ENCODE measurements at places on chromosomes 16 and 17.

GRCh38 chr17:2335726-2336214, 487 bp downstream of the TSR1 start:
- no peak for DNase-seq

DNA sequence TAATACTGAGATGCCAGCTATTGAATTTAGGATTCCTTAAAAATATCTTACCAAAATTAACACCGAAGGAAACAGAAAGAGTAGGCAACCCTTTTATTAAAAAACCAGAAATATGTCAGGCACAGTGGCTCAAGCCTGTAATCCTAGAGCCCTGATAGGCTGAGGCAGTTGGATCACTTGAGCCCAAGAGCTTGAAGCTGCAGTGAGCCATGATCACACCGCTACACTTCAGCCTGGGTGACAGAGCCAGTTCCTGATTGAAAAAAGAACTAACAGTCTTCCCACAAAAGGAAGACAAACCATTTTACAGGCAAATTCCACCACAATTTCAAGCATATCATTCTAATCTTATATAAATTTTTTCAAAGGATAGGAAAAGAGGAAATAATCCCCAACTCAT, 15.6 kb downstream of the SLFN12 start:
- DNase-seq = no peak

DNA sequence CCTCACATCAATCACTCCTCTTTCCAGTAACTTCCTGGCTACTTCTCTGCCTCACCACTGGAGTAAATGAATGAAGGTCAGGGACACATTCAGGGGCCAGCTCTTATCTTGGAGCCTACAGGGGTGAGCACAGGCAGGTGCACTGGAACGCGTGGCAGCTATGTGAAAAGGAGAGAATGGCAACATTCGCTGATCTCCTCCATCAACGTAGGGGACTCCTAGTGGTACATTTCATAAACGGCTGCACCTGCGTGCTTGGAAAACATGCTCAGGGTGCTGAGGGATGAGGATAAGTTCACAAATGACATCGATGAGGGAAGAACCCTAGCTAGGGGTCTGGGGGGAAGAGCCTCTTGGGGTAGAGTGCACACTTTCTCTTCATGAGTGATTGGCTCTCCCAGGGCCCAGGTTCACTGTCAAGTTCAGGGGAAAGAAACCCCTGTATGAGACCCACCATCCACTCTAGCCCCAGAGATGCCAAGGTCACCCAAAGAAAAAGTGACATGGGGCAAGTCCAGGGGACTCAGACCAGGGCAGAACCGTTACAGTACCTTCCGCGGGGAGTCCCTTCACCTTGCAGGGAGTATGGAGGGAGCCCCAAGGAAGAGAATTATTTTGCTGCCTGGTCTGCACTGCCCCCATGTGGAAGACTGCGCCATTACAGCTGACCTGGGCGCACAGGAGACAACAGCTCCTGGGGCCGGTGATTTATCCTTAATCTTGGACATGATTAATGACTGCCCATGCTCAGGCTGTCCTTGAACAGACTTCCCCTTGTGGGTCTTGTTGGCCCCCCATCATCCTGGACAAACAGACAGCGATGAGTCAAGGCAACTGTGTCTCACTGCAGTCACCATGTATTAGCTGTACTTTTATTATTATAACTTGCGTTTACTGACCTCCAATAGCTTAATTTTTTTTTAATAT, 30.1 kb downstream of the VAC14 start:
- no peak for DNase-seq

GRCh38 chr17:16013943-16014407, 14.4 kb downstream of the TTC19 start:
- peak; percentile 31 for DNase-seq

DNA sequence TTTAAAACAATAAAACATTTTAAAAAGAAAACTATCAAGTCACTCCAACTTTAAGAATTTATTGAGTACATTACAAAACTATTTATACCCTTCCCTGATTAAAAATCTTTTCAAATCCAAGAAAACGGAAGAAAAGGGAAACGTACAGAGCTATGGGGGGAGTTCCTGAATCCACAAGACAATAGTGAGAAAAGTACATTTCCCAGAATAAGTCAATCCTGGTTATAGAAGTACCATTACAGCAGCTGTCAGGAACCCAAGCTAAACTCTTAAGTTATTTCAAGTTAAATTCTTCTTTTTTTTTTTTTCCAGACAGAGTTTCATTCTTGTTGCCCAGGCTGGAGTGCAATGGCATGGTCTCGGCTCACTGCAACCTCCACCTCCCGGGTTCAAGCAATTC, 45.7 kb downstream of the SPOP start:
- DNase-seq = no peak

- no peak for DNase-seq
Observed at GRCh38 chr16:49000594-49000993, 281.0 kb downstream of the CBLN1 start.

GRCh38 chr17:13400491-13400890, 201.2 kb downstream of the HS3ST3A1 start:
- DNase-seq = no peak

- no peak for DNase-seq
Observed at GRCh38 chr17:83176623-83177583, 97.5 kb downstream of the METRNL start.

DNA sequence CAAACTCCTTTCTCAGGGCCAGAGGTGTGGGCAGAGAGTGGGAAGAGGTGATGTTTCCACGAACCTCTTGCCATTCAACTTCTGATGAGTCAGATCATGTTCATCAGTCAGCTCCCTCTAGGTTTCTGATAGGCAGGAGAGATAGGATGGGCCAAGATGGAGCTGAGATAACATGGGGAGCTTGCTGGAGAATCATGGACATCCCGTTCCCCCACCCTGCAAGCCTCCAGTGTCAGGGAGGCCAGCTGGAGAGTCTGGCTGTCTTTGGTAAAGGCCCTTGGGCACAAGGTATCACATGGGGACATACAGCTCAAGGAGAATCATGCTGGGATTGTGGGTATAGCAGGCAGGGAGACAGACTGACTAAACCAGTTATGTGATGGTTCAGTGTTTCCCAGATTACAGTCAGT, 136.0 kb upstream of the IRX3 start:
- DNase-seq = no peak

GRCh38 chr16:2981177-2981898, 1.1 kb upstream of the PKMYT1 start:
- DNase-seq = no peak

- no peak for DNase-seq
Observed at GRCh38 chr16:55640701-55641327, 15.0 kb upstream of the SLC6A2 start.

DNA sequence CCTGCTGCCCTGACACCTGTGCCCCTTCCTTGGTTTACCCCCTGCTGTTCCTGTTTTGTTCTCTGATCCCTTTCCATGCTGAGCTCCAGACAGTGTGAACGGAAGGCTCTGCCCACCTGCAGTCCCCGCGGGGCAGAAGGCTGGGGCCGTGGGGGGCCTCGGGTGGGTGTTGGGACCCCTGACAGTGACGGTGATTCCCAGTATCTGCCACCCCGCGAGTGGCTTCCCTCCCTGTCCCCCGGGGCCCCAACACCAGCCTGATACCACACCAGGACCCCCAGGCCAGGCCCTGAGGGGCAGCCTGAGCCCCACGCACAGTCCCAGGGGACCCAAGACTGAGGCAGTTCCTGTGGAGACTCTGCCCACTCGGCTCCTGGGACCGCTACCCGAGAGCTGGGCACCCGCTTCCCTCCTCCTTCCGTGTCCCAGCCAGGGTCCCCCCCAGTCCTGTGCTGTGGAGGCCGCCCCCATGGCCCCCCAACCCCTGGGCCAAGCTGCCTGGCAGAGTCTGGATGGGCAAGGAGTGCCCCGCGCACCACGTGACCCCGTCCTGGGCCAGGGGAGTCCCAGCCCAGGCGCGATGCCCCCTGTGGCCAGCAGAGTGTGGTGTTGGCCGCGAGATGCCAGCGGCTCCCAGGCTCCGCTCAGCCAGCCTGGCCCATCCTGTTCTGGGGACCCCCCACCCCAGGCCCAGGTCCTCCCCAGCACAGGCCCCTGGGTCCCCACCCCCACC, 10.0 kb upstream of the C1QTNF8 start:
- DNase-seq = peak; percentile 27

DNA sequence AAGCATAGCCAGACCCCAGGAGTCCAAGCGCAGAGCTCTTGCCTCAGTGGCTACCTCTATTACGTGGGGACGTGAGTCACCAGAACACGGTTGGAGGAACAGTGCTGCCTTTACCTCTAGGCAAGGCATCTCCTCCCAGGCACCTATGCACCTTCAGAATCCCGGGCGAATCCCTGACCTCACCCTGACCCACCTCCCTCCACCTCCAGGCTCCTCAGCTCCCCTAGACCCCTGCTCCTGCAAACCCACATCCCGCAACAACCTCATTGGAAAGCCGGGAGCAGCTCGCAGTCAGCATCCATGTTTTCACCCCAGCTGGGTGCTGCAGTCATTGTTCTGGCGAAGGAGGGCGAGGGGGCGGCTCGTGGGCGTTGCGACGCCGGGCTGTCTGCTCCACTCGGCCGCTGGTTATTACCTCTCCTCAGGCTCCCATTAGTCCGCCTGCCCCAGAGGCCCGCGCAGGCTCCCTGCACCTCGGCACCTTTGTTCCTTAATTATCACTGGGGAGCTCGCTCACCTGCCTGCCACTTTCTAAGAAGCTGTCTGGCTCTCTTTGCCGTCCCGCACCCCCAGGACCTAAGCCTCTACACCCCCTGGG, 24.6 kb upstream of the DLX4 start:
- DNase-seq = no peak

DNA sequence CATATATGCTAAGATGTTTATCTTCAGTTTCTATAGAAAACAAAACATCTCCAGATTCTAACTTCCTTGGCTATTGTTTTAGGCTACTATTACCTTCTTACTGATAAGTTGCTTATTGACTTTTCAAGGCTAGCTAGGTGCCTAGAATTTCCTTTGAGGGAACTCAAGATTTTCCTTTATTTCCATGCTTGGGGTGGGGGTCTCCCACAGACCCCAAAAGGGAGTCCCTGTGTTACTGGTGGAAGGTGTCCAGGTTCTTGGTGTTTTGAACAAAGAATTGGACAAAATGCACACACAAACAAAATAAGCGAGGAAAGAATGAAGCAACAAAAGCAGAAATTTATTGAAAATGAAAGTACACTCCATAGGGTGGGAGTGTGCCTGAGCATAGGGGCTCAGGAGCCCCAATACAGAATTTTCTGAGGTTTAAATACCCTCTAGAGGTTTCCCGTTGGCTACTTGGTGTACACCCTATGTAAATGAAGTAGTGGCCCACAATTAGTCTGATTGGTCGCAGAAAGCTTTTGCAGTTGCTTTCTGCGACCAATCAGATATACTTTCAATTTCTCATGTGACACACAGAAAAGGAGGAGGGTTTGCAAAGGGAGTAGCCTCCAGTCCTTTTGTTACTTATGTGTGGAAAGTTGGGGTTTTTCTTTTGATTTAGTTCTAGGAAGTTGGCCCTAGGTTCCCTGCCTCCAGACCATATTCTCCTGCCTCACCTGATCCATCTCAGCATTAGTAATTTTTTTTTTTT, 67.5 kb downstream of the MARF1 start:
- DNase-seq = no peak

- no peak for DNase-seq
Observed at GRCh38 chr16:5412731-5413130, 315.1 kb upstream of the EEF2KMT start.

- DNase-seq = no peak
Observed at GRCh38 chr17:39231091-39231561, 5.4 kb upstream of the STAC2 start.

DNA sequence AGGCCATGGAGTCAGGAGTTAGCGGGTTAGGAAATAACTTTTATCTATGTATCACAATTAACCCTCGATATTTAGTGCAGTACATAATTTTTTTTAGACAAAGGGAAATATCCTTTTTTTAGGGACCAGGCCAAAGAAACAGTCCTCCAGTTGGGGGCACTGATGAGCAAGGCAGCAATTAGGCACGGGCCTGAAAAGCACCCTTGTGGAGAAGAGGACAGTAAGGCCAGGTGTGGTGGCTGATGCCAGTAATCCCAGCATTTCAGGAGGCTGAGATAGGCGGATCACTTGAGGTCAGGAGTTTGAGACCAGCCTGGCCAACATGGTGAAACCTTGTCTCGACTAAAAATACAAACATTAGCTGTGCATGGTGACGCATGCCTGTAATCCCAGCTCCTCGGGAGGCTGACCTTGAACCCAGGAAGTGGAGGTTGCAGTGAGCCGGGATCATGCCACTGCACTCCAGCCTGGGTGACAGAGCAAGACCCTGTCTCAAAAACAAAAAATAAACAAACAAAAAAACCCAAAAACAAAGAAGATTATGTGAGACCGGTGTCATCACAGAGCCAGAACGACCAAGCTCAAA, 158.3 kb upstream of the NOL11 start:
- no peak for DNase-seq

- no peak for DNase-seq
Observed at GRCh38 chr17:76491271-76492122, 9.7 kb downstream of the RHBDF2 start.

GRCh38 chr17:27546624-27547300, 84.2 kb upstream of the LGALS9 start:
- no peak for DNase-seq

DNA sequence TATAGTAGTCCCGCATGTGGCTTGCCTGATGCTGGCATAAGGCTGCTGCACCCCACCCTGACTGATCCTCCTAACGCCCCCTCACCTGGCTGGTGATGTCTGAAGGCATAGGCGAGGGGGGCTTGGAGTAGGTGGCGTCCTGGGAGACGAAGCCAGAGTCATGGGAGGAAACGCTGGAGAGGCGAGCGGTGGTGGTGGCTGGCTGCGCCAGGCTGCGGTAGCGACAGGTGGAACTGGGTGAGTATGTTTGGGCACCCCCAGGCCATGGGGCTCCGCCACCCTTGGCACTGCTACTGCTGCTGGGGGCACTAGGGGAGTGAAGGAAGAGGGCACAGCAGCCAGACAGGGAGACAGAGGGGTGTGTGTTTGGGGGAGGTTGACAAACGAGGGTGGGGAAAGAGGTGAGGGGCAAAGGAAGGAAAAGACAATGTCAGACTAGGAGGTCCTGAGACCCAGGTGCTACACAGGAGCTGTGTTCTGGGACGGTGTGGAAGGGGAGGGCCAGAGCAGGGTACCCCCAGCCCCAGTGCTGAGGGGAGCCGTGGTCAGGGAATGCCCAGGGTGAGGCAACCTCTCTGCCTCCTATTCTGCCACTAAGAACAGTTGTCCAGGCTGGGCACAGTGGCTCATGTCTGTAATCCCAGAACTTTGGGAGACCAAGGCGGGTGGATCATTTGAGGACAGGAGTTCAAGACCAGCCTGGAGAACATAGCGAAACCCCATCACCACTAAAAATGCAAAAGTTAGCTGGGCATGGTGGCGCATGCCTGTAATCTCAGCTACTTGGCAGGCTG, 11.4 kb downstream of the MTSS2 start:
- no peak for DNase-seq

- no peak for DNase-seq
Observed at GRCh38 chr16:1030473-1030901, 42.1 kb upstream of the SSTR5 start.

Data from fibroblast of the conjunctiva (primary cell).